Stimulated activated CD4-positive, alpha-beta T cell treated with anti-CD3 and anti-CD28 coated beads, Interleukin-4, amount 100 ng/mL, for 24 hours (primary cell): ENCODE measurements at places on chromosomes 6 and 20.
A peak's percentile ranks its signal among the peaks of the same experiment; 100 is the strongest.

- no peak for DNase-seq
Measured at GRCh38 chr6:74410630-74411029, 714.6 kb downstream of the CD109 start.

- DNase-seq = no peak
Measured at GRCh38 chr20:46423342-46423741, 16.9 kb upstream of the ELMO2 start.

DNA sequence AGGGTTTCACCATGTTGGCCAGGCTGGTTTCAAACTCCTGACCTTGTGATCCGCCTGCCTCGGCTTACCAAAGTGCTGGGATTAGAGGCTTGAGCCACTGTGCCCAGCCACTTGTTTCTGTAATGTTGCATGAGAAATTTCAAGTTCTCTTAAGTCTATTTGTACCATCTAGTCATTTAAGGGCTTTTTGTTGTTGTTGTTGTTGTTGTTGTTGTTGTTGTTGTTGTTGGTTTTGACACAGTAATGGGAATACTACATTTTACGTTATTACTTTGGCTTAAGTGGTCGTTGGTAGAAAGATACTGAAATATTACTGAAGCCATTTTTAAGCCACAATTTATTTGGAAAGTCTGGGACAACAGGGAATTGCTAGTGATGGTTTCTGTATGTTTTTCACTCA lies 52.0 kb downstream of the CSE1L start:
- DNase-seq = no peak

- no peak for DNase-seq
Measured at GRCh38 chr20:61352346-61353260, 100.5 kb downstream of the CDH4 start.

DNA sequence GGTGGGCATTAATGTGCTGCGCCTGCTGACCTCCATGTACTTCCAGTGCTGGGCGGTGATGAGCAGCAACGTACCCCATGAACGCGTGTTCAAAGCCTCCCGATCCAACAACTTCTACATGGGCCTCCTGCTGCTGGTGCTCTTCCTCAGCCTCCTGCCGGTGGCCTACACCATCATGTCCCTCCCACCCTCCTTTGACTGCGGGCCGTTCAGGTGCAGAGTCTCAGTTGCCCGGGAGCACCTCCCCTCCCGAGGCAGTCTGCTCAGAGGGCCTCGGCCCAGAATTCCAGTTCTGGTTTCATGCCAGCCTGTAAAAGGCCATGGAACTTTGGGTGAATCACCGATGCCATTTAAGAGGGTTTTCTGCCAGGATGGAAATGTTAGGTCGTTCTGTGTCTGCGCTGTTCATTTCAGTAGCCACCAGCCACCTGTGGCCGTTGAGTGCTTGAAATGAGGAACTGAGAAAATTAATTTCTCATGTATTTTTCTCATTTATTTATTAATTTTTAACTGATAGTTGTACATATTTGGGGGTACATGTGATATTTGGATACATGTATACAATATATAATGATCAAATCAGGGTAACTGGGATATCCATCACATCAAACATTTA lies 35.2 kb upstream of the NOP56 start:
- DNase-seq = no peak

DNA sequence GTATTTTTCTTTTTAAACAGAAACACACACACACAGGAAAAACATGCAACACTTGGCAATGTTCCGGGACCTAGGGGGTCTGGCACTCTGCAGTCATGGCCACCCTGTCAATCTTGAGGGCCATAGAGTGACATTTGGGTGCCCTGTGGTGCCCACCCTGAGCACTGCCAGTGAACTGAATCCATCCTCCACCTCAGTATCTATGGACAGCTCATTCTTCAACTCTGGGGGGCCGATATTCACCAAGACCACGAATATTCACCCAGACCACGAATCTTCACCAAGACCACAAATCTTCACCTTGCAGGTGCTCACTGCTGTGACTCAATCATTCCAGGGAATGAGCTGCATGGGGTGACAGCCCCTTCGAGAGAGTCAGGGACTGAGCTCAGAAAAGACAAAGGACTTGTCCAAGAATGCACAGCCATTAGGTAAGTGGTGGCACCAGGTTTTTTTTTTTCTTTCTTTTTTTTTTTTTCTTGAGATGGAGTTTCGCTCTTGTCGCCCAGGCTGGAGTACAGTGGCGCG lies 19.1 kb downstream of the SNAI1 start:
- DNase-seq = no peak

- DNase-seq = peak; percentile 24
Measured at GRCh38 chr6:150004101-150004782, 21.1 kb downstream of the RAET1L start.

- DNase-seq = peak; percentile 91
Measured at GRCh38 chr20:32652739-32653526, 20.8 kb downstream of the C20orf203 start.

- DNase-seq = no peak
Measured at GRCh38 chr6:17361013-17361412, 32.4 kb upstream of the CAP2 start.
